ENCODE measurements at places on chromosomes 12 and 14. TPM values are rescaled to one million over a fixed set of nuclear protein-coding genes. Genes with fewer than 3 reads are reported as not detected.

DNA sequence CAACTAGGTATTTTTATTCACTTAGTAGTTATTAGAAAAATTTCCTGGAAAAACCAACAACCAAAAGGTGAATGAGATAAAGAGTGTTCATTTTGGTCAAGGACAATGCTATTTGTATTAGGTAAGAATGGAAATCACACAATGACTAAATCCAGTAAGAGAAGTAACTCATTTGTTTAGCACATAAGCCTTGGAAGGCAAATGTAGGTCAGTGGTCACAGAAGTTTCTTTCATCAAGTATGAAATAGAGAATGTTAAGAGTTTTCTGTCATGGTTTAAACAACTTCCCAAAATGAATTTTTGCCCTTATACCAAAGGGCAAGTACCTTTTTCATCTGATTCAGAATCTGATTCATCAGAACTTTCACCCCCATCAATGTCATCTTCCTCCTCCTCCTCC is 101.7 kb downstream of the KIF21A start:
- H3K27me3 ChIP-seq: no peaks in the 10 kb centered on the region

DNA sequence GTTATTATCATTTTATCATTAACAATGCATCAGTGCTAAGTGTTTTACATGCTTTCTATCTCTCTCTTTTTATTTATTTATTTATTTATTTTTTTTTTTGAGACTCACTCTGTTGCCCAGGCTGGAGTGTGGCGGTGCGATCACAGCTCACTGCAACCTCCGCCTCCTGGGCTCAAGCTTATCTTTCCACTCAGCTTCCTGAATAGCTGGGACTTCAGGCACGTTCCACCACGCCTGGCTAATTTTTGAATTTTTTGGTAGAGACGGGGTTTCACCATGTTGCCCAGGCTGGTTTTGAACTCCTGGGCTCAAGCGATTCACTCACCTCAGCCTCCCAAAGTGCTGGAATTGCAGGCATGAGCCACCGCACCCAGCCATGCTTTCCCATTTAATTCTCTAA is 3.9 kb upstream of the BTG1 start:
- peaks cover 38% of the 10 kb centered on the region for H3K4me1 ChIP-seq
- no peak for DNase-seq
- H3K27me3 ChIP-seq: no peaks in the 10 kb centered on the region
- H3K36me3 ChIP-seq: peaks cover 3% of the 10 kb centered on the region
- no peak overlapping the region for H3K4me3 ChIP-seq
- H3K27ac ChIP-seq: no peak overlapping the region

GRCh38 chr12:65208125-65208524 is 38.7 kb downstream of the LEMD3 start:
- DNase-seq: no peak
- peaks cover 9% of the 10 kb centered on the region for H3K36me3 ChIP-seq
- H3K4me3 ChIP-seq: no peak overlapping the region
- peaks cover 25% of the 10 kb centered on the region for H3K4me1 ChIP-seq
- H3K27me3 ChIP-seq: no peaks in the 10 kb centered on the region

DNA sequence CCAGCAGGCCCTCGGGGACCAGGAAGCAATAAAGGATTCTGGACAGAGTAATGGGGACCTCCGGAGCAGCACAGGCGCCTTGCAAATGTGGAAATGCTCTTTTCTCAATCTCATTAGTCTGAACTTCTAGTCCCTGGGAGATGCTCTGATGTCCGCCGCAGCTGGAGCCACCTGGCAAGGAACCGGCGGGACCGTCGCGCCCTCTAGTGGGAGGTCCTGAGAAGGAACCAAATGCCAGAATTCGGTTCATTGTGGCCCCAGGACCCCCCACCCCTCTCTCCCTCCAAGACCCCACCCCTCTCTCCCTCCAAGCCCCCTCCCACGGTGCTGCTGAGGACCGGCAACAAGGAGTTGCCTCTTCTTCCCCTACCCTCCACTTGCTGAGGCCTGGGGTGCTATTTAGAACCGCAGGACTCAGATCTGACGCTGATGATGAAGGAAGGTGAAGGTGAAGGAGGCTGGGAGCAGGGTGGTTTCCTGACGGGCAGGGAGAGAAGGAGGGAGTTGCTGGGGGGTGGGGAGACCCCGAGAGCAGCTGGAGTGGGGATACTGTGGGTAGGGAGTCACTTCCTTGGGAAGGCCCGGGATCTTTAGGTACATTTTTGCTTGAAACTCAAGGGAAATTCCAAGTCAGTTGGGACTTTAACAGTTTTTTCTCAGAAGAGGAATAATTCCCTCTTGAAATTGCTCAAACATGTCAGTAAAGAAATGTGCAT is 42.5 kb downstream of the SMIM41 start:
- H3K36me3 ChIP-seq: no peaks in the 10 kb centered on the region
- H3K27ac ChIP-seq: no peak overlapping the region
- no peak overlapping the region for H3K4me3 ChIP-seq
- DNase-seq: peak; percentile 55
- H3K27me3 ChIP-seq: peaks cover 20% of the 10 kb centered on the region
- peaks cover 7% of the 10 kb centered on the region for H3K4me1 ChIP-seq

DNA sequence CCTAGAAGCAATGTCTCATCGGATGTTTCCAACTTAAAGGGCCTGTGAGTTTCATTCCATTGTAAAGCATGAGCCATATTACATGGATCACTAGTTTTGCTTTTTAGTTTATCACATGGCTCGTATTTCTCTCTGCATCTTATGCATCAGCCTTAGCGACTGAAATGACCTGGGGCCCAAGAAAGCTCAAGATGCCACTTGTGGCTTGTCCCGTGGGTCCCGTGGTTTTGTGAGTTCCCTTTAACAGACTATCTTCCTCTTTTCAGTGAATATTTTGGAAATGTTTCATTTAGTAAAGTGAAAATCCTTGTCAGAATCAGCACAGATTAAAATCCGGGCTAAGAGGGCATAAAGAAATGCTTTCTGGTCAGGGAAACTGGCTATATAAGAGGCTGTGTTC is 86.2 kb upstream of the PPM1H start:
- H3K27ac ChIP-seq: no peak overlapping the region
- no peak overlapping the region for H3K4me3 ChIP-seq
- no peaks in the 10 kb centered on the region for H3K36me3 ChIP-seq
- peaks cover 14% of the 10 kb centered on the region for H3K4me1 ChIP-seq

- DNase-seq: no peak
- peaks cover 3% of the 10 kb centered on the region for H3K4me1 ChIP-seq
- H3K27ac ChIP-seq: no peak overlapping the region
- no peak overlapping the region for H3K4me3 ChIP-seq
These were observed 15.9 kb downstream of the ETNK1 start for GRCh38 chr12:22640851-22641250.

DNA sequence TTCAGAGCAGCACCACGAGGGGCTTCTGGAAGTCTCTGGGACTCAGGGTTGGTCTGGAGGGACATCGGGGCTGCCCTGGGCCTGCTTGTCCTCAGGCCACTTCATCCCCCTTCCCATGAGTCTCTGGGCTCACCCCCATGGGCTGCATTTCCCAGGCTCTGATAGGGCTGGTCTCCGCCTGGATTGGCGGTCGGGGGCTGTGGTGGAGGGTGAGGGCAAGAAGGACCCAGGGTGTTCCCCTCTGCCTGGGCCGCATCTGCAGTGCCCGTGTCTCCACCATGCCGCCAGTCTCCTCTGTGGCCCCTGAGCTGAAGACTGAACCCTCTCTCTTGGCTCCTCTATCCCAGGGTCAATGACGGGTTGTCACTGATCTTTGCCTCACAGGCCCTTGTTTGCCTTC is 242.1 kb downstream of the ADGRD1 start:
- H3K4me3 ChIP-seq: no peak overlapping the region
- H3K27me3 ChIP-seq: peaks cover 31% of the 10 kb centered on the region
- DNase-seq: no peak

DNA sequence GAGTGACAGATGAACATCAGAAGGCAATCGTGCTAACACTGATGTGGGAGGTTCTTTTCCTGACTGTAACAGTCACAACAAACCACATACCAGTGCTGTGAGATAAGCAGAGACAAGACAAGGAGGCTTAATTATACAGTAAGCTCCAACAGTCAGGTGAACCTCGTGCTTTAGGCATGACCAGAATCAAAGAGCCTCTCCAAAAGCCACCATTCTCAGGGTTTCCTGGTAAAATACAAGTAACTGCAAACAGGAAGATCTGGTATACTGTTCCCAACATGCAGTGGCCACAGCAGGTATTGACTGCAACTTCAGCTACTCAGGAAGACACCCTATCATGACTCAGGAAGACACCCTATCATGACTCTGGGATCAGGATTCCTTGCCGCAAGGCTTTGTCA is 47.3 kb upstream of the GTF2A1 start:
- no peak overlapping the region for H3K4me3 ChIP-seq
- no peak for DNase-seq
- H3K27me3 ChIP-seq: no peaks in the 10 kb centered on the region
- no peaks in the 10 kb centered on the region for H3K36me3 ChIP-seq
- peaks cover 48% of the 10 kb centered on the region for H3K4me1 ChIP-seq
- peak overlapping the region; percentile 72 for H3K27ac ChIP-seq

DNA sequence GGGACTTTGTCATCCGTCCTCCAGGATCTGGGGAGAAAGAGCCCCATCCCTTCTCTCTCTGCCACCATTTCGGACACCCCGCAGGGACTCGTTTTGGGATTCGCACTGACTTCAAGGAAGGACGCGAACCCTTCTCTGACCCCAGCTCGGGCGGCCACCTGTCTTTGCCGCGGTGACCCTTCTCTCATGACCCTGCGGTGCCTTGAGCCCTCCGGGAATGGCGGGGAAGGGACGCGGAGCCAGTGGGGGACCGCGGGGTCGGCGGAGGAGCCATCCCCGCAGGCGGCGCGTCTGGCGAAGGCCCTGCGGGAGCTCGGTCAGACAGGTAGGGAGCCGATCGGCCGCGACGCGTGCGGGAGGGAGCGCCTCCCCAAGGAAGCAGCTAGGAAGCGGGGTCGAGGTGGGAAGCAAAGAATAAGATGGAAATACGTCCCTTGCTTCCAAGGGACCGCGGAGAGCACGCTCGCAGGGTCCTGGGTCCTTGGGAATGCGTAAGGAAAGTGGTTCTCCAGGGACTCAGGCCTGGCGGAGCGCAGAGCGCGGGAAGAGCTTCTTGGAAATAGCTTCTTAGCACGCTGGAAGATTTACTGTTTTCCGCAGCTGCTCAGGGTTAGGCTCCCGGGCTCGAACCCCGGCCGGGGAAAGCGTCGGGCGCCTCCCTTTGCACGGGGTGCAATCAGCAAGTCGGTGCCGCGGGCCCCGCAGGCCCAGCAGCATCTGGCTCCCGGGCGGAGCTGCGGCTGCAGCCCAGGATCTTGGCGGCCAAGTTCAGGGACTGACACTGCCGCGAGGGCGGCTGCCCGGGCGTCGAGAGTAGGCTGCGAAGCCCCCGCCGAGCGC is 457 bp downstream of the SOCS2 start:
- H3K36me3 ChIP-seq: peaks cover 4% of the 10 kb centered on the region
- H3K4me3 ChIP-seq: peak overlapping the region; percentile 79
- peak overlapping the region; percentile 66 for H3K27ac ChIP-seq
- peak; percentile 67 for DNase-seq
- peaks cover 10% of the 10 kb centered on the region for H3K27me3 ChIP-seq
- peaks cover 19% of the 10 kb centered on the region for H3K4me1 ChIP-seq

DNA sequence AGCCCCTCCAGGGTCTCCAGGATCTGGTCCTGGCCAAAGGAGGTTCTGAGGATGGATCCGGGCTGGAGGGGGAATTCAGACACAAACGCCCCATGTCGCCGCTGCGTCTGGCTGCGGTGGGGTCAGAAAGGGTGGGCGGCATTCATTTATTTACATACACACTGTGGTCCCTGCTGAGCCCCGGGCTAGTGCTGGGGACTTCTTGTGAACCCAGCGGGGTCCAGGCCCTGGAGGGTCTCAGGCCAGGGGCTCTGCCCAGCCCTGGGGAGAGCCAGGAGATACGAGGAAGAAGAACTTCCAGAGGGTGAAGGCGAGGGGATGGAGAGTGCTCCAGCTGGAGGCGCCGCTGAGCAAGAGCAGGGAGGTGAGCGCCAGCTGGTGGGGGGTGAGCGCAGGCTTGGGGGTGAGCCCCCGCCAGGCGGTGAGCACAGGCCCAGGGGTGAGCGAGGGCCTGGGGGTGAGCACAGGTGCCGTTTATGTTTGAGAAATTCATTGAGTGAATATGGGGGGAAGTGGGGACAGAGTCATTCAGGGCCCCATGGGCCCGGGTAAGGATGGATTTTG is 68.1 kb downstream of the NCOR2 start:
- no peak overlapping the region for H3K4me3 ChIP-seq
- no peaks in the 10 kb centered on the region for H3K36me3 ChIP-seq
- peaks cover 56% of the 10 kb centered on the region for H3K4me1 ChIP-seq
- H3K27ac ChIP-seq: peak overlapping the region; percentile 97
- H3K27me3 ChIP-seq: no peaks in the 10 kb centered on the region

- peak overlapping the region; percentile 11 for H3K4me3 ChIP-seq
- H3K27me3 ChIP-seq: no peaks in the 10 kb centered on the region
- peak overlapping the region; percentile 98 for H3K27ac ChIP-seq
- H3K36me3 ChIP-seq: peaks cover 39% of the 10 kb centered on the region
- peaks cover 68% of the 10 kb centered on the region for H3K4me1 ChIP-seq
These were observed 5.0 kb upstream of the GAPDH start for GRCh38 chr12:6529291-6529737.

GRCh38 chr14:101374373-101375338 is 186.6 kb upstream of the DIO3 start:
- no peak for DNase-seq
- no peaks in the 10 kb centered on the region for H3K4me1 ChIP-seq
- H3K4me3 ChIP-seq: no peak overlapping the region
- no peaks in the 10 kb centered on the region for H3K36me3 ChIP-seq
- no peak overlapping the region for H3K27ac ChIP-seq

GRCh38 chr12:81360916-81361315 is 283.0 kb downstream of the ACSS3 start:
- no peaks in the 10 kb centered on the region for H3K36me3 ChIP-seq
- no peak overlapping the region for H3K27ac ChIP-seq
- no peaks in the 10 kb centered on the region for H3K4me1 ChIP-seq
- peaks cover 12% of the 10 kb centered on the region for H3K27me3 ChIP-seq

DNA sequence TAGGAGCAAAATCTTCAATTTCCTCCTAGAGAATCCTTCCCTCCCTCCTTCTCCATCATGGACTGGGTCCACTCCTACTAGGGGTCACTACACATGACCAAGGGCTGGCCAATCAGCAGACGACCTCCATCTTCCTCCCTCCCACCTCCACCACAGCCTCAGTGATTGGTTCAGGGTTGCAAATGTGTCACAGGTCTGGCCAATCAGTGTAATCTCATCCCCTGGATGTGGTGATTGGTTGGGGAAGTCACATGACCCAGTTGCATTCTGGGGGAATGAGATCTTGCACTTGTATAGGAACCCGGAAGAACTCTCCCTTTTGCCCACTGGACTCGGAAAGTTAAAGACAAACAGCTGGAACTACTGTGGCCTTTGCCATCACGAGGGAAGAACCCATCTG is 169.2 kb downstream of the PIWIL1 start:
- DNase-seq: no peak
- H3K27ac ChIP-seq: no peak overlapping the region
- no peak overlapping the region for H3K4me3 ChIP-seq

GRCh38 chr12:104628831-104629135 is 172.0 kb downstream of the CHST11 start:
- H3K36me3 ChIP-seq: no peaks in the 10 kb centered on the region
- no peak overlapping the region for H3K4me3 ChIP-seq
- H3K4me1 ChIP-seq: peaks cover 22% of the 10 kb centered on the region
- peaks cover 88% of the 10 kb centered on the region for H3K27me3 ChIP-seq
- DNase-seq: no peak

TAS2R46 gene
- total RNA-seq: 3.8 TPM

FZD10 gene
- total RNA-seq: 2.4 TPM

MYF5 gene
- not detected for total RNA-seq

RECQL gene
- total RNA-seq: 15.7 TPM

Data from mesothelial cell of epicardium (in vitro differentiated cells).